ENCODE measurements at places on chromosomes 7 and 10. TPM values are rescaled to one million over a fixed set of nuclear protein-coding genes. Genes with fewer than 3 reads are reported as not detected.

The INMT gene
- total RNA-seq, result 0.08 TPM

DNA sequence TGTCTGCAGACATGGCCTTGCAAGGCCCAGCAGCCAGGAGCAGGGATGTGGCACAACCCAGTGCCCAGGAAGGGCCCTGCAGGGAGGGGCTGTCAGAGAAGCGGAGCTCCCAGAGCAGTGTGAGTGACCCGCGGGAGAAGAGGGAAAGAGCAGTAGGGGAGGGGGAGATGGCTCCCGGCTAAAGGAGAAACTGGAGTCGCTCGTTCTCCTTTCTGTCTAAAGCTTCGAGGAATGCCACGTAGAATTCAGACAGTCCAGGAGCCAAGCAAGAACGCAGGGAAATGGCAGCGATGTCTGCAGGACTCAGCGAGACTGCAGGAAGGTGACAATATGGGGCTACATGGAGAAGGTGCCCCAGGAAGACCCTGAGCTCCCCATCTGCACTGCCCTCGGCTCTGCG lies 22.4 kb upstream of the HABP2 start:
- DNase-seq, result no peak

DNA sequence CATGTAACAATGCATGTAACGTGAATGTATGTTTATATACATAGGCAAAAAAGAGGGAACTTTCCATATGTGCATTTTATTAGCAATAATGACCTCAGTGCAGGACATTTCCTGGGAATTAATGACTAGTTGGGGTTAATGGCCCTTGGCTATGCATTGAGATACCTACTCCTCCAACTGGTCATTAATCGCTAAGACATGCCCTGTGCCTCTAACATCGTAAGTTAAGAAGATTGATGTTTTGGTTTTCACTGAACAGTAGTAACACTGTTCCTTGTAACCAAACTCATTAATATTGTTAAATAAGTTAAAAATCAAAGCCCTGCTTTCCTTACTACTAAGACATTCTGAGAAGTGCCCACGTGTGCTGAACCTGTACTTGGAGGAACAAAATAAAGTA lies 61.7 kb downstream of the SEMA3D start:
- no peak for DNase-seq

- DNase-seq, result no peak
Observed at GRCh38 chr7:137820677-137821420, 25.9 kb downstream of the DGKI start.

- no peak for DNase-seq
Observed at GRCh38 chr7:116100626-116101025, 70.1 kb upstream of the TFEC start.

- DNase-seq, result peak; percentile 29
Observed at GRCh38 chr10:131311661-131312477, at the start of gene TCERG1L. Gene TCERG1L (minus strand): TSS chr10:131311721. CDS start chr10:131311635, 86 bp downstream.

DNA sequence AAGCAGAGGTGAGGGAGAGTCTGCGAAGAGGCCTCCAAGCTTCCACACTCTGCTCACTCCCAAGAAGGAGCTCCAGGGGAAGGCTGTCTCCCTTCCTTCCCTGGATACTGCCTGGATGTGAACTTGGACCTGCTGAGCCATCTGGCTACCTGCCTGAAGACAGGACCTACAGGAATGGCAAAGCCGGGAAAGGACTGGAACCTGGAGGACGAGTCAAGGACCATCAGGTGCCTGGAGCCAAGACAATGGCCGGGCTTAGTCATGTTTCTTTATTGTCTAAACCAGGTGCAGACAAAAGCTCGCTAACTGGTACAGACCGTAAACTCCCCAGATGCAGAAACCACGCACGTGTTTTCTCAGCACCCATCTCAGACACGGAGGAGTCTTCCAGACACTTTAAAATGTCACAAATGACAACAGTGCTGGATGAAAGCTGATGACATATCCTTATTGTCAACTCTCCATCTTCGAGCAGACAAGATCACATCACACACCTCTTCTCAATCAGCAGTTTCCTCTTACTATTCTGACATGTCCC lies 12.1 kb downstream of the ASB13 start:
- DNase-seq, result no peak

Data from activated naive CD8-positive, alpha-beta T cell treated with anti-CD3 and anti-CD28 coated beads for 36 hours (primary cell).